ENCODE measurements at places on chromosomes 3 and 15.

DNA sequence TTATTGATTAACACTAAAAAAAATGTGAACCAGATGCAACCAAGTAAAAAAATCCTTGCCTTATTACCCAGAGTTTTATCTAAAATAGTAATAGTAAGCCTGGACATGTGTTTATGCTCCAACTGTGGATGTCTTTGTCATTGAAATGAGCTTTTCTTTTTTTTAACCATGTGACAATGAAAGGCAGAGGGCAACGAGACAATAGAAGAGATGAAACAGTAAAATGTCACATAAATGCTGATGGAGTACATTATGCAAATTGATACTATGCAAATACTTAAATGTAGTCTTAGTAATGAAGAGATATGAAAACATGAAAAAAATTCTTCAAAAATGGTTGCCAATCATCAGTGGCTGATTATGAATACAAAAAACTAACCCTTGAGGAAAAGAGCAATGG, 20.5 kb upstream of the CHMP2B start:
- no peak for DNase-seq

DNA sequence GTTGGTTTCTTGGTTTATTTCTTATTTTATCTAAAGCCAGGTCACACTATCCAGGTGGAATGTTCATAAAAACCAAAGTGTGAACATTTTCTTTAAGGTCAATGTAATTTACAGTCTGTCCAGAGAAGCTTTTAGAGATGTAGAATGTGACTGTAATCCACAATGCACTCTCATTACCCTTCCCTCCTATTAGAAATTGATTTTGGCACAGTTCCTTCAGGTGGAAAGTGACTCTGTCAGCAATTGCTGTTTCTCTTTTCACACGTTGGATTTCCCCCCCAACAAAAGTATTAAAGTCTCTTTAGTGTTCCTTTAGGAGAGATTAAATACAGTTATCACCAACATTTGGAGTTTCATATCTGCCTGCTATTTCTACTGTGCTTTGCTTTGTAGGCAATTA, 31.6 kb upstream of the COPB2 start:
- DNase-seq = no peak

GRCh38 chr3:14503706-14504065, 36.5 kb downstream of the GRIP2 start:
- no peak for DNase-seq

DNA sequence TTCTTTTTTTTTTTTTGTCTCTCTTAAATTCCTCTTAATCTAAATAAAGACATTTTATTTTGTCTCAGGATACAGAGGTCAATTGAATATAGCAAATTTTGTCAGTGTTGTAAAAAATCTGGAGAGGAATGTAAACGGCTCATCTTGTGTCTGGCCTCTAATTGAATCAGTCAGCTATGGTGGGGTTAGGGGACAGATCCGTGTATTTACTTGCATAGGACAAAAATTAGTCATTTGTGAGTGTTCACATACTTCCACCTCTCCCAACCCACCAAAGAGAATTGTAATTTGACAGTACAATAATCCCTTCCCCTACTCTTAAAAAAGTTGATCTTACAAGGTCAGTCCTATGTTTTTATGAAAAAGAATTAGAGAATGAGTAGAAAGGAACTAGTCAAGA, 18.3 kb downstream of the PPARG start:
- DNase-seq = no peak

- peak; percentile 28 for DNase-seq
Measured at GRCh38 chr15:63381301-63382204, at the start of gene CA12. CA12 (minus strand) TSS chr15:63381846; CDS start chr15:63381720, 126 bp downstream.

- no peak for DNase-seq
Measured at GRCh38 chr15:23420806-23421575, 26.1 kb downstream of the GOLGA6L2 start.

GRCh38 chr3:125357032-125357658, 18.0 kb downstream of the ZNF148 start:
- DNase-seq = peak; percentile 58

DNA sequence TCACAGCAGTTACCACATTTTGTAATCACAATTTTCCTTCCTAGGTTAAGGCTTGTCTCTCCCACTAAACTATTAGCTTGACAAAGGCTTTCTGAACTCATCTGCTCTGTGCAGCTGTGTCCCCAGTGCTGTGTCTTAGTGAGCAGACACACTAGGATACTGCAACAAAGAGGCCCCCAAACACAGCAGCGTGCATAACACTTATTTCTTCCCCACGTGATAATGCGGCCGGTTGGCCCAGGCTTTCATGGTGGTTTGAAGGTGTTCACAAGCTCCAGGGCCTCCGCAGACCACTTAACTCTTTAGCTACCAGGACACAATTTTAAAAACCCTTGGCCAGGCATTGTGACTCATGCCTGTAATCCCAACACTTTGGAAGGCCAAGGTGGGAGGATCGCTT, 2.2 kb upstream of the HDAC11 start:
- peak; percentile 49 for DNase-seq

DNA sequence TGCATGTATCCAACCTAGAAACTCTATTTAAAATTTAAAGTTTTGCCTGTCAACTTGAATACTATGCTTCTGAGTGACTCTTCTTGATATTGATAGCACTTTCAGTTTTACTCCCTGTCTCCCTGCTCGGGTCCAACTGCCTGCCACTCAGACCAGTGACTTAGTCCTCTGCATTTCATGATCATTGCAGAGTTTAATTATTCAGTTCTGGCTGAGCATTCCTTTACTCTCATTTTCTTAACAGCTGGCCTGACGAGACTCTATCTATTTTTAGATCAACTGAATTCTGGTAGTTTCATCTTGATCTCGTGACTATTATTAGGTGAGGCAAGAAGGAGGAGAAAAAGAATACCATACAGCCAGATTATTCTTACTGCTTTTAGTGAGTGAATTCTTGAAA, 617.4 kb downstream of the SI start:
- DNase-seq = no peak

GRCh38 chr15:92164327-92165000, 229.2 kb upstream of the ST8SIA2 start:
- peak; percentile 88 for DNase-seq

GRCh38 chr15:63701365-63701764, 104.2 kb downstream of the FBXL22 start:
- DNase-seq = no peak

DNA sequence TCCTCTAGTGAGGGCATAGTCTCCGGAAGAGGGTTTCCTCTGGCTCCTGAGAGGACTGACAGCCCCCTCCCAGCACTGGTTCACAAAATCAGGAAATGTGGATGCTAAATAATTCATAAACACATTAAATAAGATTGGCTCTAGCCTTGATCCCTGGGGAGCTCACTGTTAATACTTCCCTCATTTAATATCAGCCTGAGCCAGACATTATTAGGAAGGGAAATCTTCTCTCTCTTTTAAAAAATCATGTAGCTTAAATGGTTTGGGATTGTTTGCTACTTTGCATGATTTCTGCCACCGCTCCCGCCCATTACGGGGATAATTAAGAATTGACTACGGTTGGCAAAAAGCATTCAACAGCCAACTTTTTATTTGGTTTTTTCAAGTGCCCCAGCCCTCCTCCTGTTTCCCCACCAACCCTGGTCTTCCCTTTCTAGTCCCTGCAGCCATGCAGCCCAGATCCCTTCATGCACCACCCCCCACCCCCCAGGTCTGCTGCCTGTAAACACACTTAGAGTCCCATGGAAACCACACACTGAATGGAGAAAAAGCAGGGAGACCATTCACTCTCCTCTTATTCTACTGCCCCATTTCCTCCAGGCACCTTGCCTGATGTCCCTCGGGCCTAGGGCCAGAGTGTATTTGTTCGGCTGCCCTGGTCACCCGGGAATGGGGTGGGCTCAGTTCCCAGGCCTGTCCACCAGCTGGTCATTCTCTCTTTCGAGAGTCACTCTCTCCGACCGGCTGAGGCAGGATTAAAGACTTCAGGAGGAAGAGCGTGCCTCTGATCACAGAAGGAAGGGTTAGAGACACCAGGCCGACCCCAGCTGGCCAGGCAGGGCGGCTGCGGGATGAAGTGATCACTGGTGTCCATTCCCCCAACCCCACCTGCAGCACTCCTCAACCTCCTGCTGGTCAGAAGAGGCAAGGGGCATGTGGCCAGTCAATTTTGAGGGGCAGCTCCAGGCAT, 45.1 kb downstream of the SEMA5B start:
- DNase-seq = peak; percentile 5

GRCh38 chr3:14839236-14839635, 20.5 kb downstream of the FGD5 start:
- DNase-seq = no peak

- DNase-seq = no peak
Measured at GRCh38 chr15:68191555-68191954, 13.6 kb downstream of the CALML4 start.

- no peak for DNase-seq
Measured at GRCh38 chr3:12750658-12751071, 8.4 kb downstream of the TMEM40 start.

- DNase-seq = no peak
Measured at GRCh38 chr15:34904527-34904926, 65.0 kb downstream of the AQR start.

DNA sequence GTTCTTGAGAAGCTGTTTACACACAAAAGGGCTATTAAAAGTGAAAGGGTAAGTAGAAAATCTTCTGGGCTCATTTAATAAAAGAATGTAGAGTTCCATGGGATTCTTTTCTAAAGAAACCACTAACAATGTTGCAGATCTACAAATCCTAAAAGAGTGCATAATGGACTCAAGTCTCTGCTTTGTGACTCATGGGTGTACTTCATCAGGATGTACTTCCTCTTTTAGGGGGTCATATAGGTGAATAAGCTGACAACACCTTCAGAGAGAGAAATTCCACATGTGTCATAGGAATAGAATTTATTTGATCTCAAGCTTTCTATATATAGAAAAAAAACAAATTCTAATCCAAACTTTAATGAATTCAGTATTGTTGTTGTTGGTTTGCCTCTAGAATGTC, 355.5 kb downstream of the TIGIT start:
- peak; percentile 69 for DNase-seq

DNA sequence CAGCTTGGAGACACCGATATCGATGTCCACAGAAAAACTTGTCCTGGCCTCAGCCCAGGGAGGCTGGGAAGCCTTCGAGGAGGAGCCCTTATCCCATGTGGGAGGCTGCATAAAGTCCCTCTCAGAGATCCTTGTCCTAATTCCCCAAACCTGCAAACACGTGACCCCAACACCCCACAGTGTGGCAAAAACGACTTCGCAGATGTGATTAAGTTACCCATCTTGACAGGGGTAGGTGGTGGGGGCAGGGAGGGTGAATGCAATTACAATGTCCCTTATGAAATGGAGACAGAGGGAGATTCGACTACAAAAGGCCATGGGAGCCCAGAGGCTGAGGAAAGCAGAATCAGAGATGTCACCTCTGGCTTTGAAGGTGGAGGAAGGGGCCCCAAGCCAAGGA, 2.3 kb upstream of the TLR9 start:
- no peak for DNase-seq

DNA sequence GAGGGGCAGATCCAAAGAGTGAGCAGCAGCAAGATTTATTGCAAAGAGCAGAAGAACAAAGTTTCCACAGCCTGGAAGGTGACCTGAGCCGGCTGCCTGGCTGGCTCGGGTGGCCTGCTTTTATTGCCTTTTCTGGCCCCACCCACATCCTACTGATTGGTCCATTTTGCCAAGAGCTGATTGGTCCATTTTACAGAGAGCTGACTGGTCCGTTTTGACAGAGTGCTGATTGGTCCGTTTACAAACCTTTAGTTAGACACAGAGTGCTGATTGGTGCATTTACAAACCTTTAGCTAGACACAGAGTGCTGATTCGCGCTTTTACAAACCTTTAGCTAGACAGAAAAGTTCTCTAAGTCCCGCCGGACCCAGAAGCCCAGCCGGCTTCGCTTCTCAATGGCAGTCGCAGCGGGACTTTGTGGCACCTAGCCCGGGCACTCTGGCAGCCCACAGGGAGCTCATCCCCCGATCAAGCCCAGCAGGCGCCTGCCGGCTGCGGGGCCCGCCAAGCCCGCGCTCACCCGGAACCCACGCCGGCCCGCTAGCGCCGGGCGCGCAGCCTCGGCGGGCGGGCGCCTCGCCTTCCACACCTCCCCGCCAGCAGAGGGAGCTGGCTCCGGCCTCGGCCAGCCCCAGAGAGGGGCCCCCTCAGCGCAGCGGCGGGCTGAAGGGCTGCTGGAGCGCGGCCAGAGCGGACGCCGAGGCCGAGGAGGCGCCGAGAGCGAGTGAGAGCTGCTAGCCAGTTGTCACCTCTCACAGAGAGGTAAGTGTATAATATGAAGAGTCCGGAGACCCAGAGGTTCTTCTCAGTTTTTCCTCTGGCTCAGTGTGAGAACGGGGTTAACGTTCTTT, 339.2 kb downstream of the CHL1 start:
- DNase-seq = no peak

Measured in HepG2 (cell line).